ENCODE measurements at places on chromosomes 16 and 17.
A peak's percentile ranks its signal among the peaks of the same experiment; 100 is the strongest.

DNA sequence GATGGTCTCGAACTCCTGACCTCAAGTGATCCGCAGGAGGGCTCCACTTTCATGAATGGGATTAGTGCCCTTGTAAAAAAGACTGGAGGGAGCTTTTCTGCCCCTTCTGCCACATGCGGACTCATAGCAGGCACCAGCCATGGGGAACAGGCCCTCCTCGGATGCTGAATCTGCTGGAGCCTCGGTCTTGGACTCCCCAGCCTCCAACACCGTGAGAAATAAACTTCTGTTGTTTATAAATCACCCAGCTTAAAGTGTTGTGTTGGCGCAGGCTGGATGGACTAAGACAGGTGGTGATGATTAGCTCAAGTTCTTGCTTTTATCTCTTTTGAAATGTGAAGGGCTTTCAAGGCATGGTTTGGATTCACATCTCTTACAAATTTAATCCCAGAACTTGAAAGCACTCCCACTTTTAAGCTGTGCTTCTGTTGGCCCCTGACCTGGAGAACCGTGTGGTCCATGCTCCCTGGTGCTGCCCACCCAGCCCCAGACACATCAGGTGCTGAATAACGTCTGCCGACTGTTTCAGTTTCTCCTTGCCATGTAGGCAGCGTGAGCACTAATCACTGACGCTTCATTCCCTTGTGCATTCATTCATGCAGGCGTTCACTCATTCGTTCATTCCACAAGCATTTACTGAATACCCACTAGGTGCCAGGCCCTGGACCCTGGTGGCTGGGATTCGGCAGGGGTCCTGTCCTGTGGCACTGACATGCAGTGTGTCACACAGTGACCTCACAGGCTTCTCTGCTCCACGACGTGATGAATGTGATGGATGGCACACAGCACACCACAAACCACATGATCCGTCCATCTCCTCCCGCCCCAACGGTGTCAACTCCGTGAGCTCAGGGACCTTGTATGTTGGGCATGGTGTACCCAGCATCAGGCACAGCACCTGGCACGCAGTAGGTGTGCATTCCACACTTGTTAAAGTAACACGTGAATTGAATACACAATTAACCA lies 8.9 kb downstream of the CIBAR2 start:
- no peak for DNase-seq

DNA sequence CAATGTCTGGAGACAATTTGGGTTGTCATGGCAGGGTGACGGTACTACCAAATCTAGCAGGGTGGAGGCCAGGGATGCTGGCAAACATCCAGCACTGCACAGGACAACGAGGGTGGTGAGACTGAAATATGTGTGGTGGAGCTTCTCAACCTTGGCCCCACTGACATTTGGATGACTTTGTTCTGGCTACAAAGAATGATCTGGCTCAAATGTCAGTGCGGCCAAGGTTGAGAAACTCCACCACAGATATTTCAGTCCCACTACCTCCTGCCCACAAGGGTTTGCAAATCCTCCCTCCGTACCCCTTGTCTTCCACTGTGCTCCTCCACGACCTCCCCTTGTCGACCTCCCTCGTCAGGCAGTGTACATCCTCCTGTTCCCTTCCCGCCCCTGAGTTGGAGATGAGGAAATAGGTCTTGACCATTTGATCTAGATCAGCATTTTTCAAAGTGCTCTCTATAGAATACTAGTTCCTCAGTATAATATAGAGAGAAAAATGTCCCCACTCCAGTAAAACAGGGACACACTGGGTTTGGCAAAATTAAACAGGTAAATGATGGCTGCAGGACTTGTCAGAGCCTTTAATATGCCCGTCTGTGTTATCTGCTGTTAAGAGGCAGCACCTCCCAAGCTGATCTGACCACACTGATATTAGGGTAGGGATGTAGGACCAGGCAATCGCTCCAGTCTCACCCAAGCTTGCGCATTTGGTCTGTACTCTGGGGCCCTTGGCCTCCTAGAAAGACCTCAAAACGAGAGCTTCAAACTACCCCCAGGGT lies 6.8 kb downstream of the OSGIN1 start:
- DNase-seq, result no peak

DNA sequence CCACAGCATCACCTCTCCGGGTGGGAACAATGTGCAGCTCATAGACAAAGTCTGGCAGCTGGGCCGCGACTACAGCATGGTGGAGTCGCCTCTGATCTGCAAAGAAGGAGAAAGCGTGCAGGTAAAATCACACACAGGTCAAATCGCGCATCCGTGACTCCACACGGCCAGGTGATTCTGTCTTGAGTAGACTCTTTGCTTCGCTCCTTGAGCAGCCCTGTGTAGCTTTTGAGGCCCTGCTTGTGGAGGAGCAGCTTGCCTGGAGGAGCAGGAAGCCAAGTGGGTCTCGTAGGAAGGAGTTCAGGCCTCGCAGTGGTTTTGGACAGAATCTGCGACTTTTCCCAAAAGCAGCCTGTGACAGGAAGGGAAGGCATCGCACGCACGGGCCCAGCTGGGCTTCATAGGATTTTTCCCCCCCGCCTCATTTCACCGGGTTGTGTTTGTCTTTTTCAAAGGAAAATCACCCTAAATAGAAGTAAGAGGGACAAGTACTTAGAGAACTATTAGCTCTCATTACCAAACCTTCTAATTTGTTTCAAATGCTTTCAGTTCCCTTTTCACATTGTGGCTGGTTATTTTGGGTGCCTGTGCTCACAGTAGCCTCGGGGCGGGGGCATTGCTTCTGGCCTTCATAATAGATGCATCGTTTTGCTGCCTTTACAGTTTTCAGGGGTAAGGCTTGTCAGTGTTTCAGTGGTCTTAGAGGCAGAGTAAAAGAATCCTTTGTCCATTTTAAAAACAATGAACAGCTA lies 71.5 kb downstream of the SEC14L1 start:
- DNase-seq, result peak; percentile 88

DNA sequence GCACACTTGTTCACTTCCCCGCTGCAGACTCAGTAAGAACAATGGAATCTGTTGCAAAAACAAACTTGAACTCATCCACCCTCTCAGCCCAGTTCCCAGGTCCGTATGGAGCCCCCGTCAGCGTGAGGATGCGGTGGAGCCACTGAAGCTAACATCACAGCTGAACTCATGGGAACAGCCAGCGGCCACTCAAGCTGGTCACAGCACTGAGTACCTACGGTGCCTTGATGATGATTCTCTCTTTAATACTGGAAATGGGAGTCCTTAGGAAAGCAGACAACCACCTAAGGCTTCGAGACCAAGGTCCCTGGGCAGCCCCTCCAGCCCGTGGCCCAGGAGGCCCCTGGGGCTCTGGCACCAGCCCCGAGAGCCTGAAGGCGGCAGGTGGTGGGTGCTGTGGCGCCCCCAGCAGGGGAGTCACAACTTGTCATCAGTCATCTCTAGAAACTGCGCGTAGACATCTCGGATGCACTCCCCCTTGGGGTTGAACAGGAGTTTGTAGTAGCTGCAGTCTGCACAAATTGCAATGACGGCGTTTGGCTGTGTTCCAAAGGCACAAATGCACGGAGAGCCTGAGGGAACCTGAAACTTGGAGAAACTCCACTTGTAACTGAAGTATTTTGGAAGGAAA lies 31.0 kb upstream of the RHOT1 start:
- peak; percentile 34 for DNase-seq

GRCh38 chr16:70775399-70775798 lies 25.6 kb downstream of the VAC14 start:
- no peak for DNase-seq

DNA sequence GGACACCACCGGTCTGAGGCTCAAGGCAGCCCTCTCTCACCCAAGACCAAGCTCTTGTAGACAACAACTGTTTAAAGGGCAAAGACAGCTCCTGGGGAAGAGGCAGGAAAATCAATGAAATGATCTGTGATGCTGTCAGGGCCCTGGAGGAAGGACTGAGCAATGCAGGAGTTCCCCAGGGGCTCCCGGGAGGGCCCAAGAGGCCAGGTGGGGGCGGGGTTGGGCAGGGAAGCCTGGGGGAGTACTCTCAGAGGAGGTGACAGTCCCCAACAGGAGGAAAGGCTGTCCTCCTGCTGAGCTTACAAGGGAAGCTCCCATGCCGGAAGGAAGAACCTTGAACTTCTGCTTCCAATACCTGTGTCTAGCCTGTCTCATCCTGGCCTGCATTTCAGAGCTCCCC lies 8.3 kb upstream of the NOS2 start:
- DNase-seq, result peak; percentile 70

DNA sequence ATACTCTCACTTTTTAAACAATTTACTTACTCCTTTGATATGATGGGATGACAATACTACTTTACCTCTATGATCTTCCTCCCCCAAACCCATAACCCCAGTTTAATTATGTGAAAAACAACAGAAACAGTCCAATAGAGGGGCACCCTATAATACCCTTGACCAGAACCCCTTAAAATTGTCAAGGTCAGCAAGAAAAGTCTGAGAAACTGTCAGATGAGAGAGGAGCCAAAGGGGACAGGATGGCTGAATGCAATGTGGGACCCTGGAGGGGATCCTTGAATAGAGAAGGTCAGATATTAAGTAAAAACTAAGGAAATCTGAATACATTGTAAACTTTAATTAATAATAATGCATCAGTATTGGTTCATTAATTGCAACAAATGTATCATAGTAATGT lies 15.8 kb upstream of the HYDIN start:
- DNase-seq, result no peak

DNA sequence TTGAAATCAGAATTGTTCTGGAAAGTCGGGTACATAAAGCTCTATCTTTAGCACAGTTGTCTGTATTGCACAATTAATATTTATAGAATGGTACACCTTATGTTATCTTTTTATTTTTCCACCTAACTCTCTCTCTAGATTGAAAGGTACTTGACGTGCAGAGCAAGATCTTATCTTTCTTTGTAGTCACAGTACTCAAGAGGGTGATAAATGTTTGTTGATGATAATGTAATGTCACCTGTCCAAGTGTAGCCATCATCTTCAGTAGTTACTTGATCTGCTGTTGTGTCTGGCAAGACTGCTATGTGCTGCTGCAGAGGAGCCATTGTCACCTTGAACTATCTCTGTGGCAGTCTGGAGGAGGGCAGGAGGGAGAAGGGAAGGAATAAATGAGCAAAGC lies 5.3 kb downstream of the HMOX2 start:
- DNase-seq, result no peak

- peak; percentile 27 for DNase-seq
These were observed 52.5 kb upstream of the CACNG3 start for GRCh38 chr16:24203675-24204074.

- no peak for DNase-seq
These were observed 302.9 kb upstream of the XYLT1 start for GRCh38 chr16:17773698-17774101.

- peak; percentile 19 for DNase-seq
These were observed 77.5 kb downstream of the CDK5R1 start for GRCh38 chr17:32564325-32564724.
